ENCODE measurements at places on chromosomes 6 and 20.

GRCh38 chr6:98644063-98644462, 190.3 kb upstream of the POU3F2 start:
- no peak for DNase-seq

DNA sequence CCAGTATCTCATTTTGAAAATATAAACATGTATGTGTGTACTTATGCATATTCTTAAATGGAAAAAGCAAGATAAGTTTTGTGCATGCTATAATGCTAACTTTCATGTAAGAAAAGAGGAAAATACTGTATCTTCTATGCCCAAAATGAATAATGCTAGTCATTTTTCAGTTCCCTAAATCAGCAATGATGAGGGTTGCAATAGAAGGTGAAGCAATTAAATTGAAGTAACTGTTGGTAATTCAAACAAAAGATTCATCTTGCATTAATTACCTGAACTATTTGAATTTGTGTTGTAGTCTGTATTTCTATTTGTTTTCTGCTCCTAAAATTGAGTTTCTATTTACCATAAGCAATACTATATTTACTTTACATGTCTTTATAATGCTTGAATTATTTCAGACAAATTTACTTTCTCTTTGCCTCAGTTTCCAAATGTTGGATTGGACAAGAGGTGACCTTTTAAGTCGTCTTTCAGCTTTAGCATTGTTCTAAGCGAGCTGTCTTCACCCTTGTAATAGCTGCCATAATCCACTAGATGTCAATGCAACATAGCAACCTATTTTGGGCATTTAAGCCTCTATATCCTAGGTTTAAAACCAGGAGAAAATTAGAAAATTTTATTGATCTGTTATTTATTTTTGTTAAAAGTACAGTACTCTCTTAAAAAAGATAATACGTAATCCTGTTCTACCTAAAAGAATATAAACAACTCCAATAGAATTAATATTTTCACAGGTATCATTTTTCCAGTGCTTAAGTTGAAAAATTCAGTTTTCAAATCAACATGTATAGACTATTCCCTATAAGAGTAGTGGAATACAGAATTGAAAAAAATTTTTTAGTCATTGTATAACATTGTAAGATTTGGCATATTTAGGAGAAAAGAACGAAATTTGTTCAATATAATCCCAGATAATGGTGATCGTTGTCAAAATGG, 52.3 kb upstream of the IFNGR1 start:
- no peak for DNase-seq

- DNase-seq, result no peak
These were observed 86.0 kb upstream of the SLC2A12 start for GRCh38 chr6:134138226-134138975.

GRCh38 chr6:2971420-2972218, at the start of gene SERPINB6:
Gene SERPINB6 (minus strand): TSS chr6:2971567. CDS start chr6:2959332, 12,235 bp downstream.
- peak; percentile 77 for DNase-seq

- DNase-seq, result no peak
These were observed 50.9 kb upstream of the ZNFX1 start for GRCh38 chr20:49328790-49329189.

DNA sequence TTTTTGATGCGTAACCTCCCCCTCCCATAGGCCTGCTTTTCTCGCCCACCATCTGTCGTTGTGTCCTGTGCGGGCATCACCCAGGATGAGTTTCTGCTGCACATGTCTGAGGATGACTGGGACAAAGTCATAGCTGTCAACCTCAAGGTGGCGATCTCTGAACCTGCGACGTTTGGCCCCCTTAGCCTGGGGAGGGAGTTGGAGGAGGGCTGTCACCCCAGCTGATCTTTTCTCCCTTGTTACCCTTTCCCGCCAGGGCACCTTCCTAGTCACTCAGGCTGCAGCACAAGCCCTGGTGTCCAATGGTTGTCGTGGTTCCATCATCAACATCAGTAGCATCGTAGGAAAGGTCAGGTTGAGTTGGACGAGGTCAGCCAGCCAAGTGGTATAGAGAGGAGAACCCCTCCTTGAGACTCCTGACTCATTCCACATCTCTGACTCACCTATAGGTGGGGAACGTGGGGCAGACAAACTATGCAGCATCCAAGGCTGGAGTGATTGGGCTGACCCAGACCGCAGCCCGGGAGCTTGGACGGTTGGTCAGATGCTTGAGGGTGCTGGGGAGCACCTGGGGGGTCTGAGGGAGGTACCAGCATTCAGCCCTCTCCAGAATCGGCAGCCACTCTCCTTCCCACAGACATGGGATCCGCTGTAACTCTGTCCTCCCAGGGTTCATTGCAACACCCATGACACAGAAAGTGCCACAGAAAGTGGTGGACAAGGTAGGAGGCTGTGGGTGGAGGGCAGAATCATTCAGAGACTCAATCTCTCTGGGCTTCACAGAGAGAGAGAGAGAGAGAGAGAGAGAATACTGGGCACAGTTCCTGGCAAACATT, 954 bp downstream of the HSD17B8 start:
- peak; percentile 72 for DNase-seq

DNA sequence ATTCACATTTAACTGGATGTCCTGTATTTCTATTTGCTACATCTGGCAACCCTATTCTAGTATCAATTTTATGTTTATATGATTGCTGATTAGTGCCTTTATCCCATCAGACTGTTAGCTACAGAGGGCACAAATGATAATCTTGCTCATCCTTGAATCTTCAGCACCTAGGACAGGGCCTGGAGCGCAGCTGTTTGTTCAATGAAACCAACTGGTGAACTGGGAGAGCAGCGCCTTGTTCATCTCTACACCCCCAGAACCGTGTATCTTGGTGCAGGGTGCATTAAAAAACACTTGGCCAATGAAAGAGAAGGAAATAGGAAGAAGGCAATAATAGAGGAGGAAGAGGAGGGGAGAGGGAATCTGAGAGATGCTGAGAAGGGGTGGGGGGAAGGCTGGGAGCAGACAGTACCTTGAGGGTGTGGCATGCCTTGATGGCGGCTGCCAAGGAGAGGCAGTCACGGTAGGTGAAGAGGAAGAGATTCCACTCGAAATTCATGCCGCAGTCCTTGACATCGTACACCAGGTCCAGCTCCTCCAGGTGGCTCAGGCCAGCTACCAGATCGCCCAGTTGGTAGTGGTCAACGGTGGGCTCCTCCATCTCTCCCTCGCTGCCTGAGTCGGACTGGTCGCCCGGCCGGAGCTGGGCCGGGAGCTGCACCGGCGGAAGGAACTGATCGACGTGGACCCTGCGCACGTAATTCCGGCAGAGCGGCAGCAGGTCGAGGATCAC, 15.5 kb downstream of the TMEM151B start:
- no peak for DNase-seq

DNA sequence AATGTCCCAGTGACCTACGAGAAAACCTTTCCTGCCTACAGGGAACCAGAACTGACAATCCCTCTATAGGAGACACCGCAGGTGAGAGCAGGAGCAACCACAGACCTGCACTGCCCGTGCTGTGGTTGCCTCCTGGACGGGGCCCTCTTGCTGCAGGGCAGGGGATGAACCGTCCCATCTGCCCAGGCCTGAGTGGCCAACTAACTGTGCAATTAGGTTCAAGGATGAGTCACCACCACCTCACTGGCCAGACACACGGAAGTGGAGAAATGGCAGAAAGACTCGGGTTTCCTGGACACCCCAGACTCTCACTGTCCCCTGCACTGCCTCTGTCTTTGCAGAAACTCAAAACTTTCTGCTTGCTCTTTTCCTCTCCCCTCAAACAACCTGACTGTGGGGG, 13.8 kb upstream of the HLA-G start:
- no peak for DNase-seq
